ENCODE measurements at places on chromosomes 2 and 18.

DNA sequence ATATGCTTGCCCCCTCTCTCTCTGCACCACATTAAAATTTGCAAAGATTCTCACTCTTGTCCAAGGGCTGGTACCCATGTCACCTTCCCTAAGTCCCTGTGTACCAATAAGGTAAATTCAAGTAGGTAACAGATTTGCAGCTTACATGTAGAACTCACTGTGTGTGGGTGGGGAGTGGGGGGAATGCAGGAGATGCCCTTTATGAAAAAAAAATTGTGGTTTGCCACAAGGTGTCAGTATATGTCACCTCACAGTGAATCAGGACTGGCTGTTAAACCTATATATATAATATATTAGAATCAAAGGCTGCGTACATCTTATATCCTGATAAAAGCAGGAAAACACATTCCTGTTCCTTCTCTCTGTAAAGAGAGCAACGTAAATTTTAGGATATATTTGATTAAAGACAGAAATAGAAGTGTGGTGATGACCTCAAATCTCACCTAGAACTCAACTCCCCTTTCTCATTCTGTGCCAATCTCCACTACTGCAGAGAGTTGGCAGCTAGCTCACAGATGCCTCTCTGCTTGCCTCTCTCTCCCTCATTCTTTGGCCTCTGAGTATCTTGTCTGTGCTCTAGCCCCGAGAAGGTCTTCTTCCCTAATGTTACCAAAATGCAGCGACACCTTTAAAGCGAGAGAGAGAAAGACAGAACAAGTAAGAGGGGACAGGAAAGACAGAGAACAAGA lies 536 bp downstream of the XDH start:
- peak; percentile 28 for DNase-seq

- DNase-seq = peak; percentile 38
These were observed 60.5 kb upstream of the PELI1 start for GRCh38 chr2:64204703-64205102.

DNA sequence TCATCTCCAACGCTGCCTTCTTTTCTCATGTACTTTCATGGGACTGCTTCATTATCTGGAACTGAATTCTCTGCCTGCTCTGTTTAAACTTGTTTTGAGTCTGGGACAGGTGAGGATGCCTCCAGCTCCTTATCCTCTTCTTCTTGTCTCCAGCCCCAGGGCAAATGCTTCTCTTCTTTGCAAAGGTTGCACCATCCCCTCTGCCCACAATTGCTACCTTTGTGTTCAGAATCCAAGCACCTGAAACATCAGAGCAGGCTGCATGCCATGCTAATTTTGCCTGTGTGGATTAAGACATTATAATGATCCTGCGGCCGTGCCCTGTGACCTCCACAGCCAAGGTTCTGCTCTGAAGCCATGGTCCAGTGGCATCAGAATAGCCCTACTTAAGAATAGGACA lies 309.5 kb downstream of the EPHA4 start:
- no peak for DNase-seq

- DNase-seq = no peak
These were observed at the start of gene SMYD1 for GRCh38 chr2:88067598-88067997. Gene SMYD1, plus strand, starts transcription at chr2:88067825. Its CDS starts 40 bp downstream, at chr2:88067865.

DNA sequence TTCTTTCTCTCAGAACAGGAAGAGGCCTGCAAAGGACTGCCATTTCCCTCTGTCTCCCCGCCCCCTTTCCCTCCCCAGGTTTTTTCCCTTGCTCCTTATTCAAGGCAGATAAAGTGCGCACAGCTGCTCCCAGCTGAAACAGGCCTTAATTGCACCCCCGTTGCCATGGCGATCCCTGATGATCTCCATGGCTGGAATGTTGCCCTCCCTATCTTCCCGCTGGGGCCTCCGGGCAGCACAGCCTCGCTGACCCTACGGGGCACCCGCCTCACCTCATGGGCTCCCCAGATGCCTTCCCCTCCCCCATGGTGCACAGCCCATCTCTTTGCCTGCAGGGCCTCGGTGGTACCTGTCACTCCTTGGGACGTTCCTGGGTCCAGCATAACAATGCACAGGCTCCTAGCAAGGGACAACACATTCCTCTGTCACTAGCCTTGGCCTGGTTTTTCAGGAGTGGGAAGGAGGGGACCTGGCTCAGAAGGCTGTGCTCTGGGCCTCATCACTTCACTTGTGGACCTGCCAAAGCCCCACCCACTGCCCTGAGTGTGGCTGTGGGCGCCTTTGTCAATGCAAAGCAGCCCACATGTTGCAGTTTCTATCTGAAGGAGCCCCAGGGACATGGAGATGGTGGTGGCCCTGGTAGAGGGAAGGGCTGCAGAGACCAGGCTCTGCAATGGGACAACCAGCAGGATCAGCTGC lies 115.0 kb downstream of the CELF4 start:
- no peak for DNase-seq

- peak; percentile 18 for DNase-seq
These were observed 786 bp downstream of the TAF1B start for GRCh38 chr2:9844036-9844483.

DNA sequence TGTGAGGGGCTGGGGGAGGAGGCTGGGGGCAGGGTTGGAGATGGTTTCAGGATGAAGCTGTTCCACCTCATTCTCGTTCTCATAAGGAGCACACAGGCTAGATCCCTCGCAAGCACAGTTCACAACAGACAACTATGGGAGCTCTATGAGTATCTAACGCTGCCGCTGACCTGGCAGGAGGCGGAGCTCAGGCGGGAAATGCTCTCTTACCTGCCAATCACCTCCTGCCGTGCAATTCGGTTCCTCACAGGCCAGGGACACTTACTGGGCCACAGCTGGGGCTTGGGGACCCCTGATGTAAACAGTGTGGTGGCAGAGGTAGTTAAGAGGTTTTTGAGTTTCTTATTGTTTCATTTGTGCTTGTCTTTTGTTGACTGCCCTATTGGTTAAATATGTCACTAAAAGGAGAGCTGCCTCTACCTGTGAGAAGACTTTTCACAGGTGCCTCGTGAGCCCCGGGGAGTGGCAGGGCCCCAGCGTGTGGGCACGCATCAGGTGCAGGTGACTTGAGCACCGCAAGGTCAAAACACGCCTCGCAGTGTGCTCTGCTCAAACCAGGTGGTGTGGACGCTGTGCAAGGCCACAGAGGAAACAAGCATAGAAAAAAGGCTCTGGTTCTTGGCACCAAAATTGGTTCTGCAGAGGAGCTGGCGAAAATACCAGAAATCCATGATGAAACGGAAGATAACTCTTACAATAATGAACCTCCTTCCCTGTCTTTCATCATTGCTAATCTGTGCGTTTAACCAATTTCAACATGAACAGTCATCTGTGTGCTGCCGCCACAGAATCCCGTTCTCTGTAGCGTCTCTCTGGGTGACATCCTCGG lies 10.2 kb downstream of the MLPH start:
- no peak for DNase-seq

GRCh38 chr2:170271340-170271739 lies 93.4 kb downstream of the MYO3B start:
- no peak for DNase-seq

GRCh38 chr2:232229911-232230310 lies 148.6 kb upstream of the ALPP start:
- no peak for DNase-seq

DNA sequence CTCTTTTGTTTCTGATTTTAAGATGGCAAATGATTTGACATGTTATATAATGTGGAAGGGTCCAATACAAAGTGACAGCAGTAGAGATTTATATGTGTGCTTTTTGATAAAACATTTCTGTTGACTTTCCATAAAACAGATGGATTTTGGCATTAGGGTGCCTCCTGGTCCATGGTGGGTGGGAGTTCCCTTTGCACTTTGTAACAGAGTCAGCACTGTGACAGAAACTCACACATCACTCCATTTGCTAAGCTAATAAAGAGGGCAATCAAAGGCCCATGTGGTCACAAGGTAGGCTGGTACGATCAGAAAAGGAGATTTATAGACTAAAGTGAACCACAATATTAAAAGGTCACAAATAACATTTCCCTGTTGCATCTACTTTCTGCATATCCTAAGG lies 93.3 kb upstream of the NT5C1B start:
- DNase-seq = no peak

DNA sequence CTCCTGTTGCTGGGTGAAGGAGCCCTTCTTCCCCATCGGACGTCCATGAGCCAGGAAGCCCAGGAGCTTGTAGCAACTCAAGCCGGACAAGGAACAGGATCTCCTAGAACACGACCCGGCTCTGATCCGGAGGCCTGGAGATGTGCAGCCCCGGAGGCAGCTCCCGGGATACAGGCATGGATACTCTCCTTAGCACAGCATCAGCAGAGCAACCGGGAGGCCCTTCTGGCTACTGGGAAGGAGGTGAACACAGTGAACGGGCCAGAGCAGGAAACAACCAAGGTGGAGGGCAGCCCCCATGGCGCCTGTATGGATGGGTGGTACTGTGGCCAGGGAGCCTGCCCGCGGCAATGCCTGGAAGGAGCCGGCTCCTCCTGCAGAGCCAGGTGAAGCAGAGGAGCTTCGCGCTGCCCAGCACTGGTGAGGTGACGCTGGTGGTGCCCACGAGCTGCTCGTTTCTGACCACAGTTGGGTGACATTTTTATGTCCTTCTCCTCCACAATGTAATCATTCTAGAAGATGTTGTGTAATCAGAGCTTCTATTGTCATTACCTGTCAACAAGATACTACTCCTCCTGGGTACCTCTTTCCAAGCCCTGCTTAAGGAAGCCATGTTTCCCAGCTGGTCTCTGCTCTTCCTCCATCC lies 94.3 kb downstream of the TWIST2 start:
- DNase-seq = no peak

- no peak for DNase-seq
These were observed 31.2 kb upstream of the CDKL4 start for GRCh38 chr2:39275016-39275415.

GRCh38 chr2:199631129-199631528 lies 173.4 kb upstream of the SATB2 start:
- no peak for DNase-seq

- DNase-seq = no peak
These were observed 4.3 kb downstream of the TMEFF2 start for GRCh38 chr2:192190474-192190873.

GRCh38 chr2:9373047-9373446 lies 50.3 kb downstream of the ITGB1BP1 start:
- no peak for DNase-seq

GRCh38 chr2:30184035-30184434 lies 37.2 kb downstream of the YPEL5 start:
- no peak for DNase-seq

DNA sequence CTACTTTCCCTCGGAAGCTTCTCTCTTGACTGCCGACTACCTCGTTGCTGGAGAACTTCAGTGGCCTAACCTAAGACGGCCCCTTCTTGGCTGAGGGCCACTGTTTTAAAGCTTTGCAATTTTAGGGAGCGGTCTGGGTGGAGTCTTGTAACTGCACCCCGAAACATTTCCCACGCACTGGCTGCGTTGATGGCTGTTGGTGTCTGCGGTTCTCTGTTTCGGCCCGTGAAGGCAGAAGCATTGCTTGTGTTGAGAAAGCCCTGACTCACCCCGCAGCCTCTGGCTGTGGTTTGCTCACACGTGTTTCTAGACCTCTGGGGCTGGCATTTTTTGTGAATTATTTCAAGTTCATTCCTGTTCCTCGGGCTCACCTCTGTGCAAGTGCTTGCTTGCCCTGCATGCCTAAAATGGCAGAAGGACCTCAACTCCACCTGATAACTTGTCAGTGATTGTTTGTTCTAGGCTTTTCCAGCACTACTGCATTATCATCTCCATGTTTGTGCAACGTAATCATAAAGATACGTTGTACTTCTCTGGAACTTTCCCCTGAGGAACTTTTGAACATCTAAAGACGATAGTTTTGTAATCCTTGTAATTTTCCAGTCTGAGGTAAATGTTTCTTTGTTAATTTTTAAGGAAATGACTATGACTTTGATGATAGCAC lies 94.2 kb upstream of the DLX2 start:
- no peak for DNase-seq
